DMS79 treated with DMSO at 0.1 percent for 48 hours (cell line): ENCODE measurements at places on chromosomes 11 and 22.

GRCh38 chr11:120834686-120835210, 189.2 kb upstream of the TBCEL start:
- no peak for DNase-seq

DNA sequence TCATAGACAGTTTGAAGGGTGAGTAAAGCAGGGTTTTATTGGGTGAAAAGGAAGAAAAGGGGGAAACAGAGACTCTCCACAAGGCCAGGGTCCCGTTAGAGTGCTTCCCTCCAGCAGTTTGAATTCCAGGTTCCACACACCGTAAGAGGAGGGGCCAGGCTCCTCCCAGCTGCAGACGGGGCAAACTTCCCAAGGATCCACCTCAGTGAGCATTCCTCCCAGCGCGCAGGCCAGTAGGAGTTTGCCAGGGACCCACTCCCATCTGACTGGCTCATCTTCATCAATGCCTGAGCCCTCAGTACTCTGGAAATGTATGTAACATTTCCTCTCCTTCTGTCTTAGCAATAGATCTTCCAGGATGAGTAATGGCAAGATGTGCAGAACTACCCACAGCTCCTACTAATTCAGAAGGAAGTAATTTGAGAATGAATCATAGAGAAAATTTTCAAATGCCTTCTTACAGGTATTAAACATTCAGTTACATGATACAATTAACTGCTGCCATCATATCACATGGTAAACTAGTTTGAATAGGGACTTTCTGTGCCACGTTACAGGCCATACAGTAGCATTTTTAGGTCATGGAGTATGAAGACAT, 34.0 kb upstream of the TRPC6 start:
- DNase-seq = no peak

DNA sequence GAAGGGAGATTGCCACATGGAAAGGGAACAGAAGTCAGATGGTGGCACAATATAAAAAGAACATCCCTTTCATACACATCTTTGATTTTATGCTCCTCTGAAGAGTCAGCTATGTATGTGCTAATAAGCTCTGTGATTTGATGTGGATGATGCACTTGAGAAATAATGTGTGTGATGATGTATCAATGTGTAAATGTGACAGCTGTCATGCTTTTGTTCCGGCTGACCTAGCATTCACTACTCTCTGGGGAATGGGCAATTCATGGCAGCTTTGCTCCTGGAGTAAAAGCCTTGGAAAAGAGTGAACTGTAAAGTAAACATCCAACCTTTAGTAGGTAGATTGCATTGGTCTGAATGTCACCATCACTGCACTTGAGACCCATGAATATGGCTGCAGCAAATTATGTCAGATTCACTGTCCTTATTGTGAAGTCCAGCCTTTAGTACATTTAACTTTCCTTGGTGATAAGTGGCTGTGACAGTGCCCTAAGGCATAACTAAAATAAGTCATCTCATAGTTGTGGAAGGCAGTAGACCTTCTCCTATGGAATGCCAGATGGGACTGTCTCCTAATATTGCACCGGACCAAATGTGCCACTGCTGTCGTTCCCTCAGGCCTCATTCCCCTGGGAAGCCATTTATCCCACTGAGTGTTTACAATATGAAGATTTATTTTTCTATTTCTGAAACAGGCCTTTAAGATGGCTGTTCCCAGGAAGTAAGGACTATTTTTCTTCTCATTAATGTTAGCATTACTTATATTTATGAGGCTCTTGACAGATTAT, 178.2 kb upstream of the CCDC90B start:
- no peak for DNase-seq

DNA sequence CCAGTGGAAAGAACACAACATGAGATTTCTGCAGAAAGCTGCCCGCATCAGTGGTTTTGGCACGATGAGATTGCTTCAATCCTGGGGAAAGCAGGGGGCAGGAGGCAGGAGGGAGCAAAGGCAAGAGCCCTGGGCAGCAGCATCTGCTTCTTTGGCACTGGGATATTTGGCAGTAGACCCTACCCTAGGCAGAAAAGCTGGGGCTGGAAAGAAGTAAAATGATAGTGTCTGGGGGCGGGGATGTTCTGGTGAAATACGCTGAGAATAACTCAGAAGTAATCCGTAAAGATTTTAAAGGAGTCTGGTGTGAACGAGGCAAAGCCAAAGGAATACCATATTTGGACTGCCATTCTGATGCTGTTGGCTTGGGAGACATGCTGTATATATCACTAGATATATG, 62.0 kb downstream of the FAM76B start:
- no peak for DNase-seq

DNA sequence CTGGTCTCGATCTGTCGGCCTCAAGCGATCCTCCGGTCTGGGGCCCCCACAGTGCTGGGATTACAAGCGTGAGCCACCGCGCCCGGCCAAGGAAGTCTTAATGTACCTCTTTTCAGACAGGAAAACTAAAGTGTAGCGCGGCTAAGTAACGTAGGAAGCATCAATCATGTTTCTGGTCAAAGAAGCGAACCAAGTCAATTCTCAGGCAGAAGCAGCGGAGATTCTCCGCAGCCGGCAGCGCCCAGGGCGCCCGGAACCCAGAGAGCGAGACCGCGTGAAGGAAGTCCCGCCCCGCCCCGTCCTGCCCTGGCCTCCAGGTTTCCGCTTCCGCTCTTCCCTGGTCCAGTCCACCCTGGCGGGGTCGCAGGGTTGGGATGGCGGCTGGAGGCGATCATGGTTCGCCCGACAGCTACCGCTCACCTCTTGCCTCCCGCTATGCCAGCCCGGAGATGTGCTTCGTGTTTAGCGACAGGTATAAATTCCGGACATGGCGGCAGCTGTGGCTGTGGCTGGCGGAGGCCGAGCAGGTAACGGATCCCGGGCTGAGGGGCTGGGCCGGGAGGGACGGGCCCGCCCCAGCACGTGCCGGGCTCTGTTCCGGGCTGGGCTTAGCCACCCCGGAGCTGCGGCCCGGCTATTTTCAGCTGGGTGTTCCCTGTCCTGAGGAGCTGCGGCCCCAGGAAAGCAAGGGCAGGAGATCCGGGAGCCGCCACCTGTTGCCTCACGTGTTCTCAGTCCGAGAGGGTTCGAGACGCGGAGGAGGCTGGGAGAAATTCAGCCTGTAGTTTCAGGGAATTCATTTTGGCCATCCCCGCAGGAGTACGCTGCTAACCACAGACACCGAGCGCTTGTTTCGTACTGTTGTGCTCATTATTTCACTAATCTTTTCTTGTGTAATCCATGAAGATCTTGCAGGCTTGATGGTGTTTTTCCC, at the start of gene ADSL:
Gene ADSL, plus strand, starts transcription at position 316 of the 934 bp plus-strand sequence. Its CDS starts 59 bp downstream, at position 375.
- peak; percentile 28 for DNase-seq

DNA sequence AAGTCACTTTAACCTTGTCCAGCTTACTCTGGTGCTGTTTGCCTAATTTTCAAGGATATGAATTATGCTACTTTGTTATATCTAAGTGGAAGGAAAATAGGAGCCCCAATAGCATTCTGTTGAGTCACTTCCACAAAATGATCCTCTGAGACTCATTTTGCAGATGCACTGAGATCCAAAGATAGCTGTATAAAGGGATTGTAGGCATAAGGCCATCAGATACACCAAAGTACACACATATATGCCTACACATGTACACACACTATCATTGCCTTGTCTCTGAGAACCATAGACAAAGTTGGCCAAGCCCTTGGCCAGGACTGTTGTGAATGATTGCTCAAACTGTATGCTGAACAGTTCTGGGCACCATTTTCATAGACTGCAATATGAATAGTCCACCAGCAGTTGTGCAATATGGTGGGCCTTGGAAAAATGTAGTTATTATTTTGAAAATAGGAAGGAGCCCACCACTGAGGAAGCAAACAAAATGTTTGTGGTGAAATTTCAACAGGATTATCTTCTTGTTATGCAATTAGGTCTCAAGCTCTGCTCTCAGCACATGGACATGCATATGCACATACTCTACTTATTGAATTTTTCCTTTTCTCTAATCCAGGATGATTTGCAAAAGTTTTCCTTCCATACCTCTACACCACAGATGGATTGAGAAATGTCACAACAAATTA, 186.0 kb upstream of the CTSC start:
- no peak for DNase-seq

- no peak for DNase-seq
These were observed 21.3 kb downstream of the TNKS1BP1 start for GRCh38 chr11:57303280-57303989.

DNA sequence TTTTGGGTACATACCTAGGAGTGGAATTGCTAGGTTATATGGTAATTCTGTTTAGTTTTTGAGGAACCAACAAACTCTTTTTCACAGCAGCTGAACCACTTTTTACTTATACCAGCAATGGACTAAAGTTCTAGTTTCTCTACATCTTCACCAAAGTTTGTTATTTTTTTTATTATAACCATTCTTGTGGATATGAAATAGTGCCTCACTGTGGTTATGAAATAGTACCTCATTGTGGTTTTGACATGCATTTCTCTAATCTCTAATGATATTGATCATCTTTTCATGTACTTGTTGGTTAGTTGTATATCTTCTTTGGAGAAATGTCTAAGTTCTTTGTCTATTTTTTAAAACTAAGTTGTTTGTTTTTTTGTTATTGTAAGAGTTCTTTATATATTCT, 27.2 kb downstream of the STIM1 start:
- DNase-seq = no peak

DNA sequence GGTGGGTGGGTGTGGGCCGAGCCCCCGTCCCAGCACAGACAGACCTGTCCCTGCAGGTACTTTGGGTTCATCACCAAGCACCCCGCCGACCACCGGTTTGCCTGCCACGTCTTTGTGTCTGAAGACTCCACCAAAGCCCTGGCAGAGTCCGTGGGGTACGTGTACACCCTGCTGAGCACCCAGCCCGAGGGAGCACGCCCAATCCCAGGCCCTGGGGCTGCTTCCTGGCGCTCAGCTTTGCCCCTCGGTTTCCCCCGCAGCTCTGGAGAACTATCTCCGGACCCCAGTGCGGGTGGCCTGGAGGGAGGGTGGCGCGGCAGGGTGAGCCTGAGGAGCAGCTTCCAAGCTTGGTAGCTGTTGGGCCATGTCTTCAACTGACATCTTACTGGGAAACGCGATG, 2.0 kb downstream of the FREY1 start:
- no peak for DNase-seq

GRCh38 chr11:91686700-91687099, 537.9 kb upstream of the FAT3 start:
- peak; percentile 10 for DNase-seq

DNA sequence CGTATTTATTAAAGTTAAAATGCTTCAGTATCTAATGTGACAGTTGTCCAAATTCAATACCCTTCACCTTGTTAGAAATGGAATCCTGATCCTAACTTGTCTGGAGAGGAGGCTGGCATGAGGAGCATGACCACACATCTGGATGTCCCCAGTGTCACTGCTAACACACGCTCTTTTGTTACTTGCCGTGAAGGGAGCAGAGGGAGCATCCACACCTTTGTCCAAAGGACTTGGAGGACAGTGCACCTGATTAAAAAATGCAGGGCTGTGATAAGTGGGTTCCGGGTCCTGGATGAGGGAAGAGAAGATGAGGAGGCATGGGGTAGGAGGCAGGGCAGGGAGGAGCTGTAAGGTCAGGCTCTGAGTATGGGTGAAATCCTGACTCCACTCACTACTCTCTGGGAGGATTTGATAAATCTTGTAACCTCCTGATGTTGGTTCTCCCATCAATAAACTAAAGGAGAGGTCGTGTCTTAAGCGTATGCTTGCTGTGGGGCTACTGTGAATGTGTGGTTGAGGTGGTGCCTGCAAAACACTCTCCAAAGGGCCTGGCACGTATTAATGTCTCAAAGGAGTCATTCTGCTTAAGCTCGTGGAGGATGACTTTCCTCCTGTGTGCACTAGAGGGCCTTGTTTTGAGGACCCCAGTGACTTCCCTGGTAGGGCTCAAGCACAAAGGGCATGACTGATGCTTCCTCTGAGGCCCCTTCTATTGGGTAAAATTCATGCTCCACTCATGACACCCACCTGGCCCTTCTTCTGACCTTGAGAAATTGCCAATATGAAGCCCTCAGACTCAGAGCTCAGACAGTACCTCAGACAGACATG, 16.8 kb upstream of the IGLL5 start:
- no peak for DNase-seq

DNA sequence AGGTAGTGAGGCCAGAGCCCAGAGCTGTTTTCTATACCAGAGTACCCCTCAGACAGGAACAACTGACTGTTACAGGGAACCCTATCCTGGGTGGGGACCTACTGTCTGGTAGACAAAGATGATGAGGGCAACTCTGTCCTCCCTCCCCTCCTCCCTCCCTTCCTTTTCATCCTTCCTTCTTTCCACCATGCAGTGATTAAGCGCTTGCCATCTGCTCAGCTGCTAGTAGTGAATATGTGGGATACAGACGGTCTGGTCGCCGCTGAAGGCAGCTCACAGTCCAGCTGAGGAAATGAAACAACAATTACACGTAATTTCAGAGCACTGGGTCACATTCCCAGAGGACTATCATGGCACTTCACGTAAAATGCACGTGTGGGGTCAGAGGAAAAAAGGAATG, 597.1 kb downstream of the BUD13 start:
- no peak for DNase-seq

DNA sequence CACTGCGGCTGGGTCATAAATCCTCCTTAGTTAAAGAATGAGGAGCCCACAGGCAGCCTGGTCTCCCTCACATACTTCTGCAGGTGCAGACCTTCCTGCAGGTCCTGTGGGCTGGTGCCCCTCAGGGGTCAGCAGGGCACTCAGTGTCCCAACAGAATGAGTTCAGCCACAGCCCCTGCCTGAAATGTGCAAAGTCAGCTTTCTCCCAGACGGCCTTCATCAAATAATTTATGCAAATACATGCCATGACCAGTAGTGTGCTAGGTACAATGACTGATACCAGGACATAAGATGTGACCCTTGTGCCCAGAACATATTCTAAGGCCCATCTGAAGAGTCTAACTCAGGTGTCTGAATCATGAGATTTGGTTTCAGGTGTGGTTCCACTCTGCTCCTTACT, 703.4 kb downstream of the TBC1D22A start:
- no peak for DNase-seq

- DNase-seq = no peak
These were observed 19.8 kb downstream of the IGSF9B start for GRCh38 chr11:133937015-133937414.

DNA sequence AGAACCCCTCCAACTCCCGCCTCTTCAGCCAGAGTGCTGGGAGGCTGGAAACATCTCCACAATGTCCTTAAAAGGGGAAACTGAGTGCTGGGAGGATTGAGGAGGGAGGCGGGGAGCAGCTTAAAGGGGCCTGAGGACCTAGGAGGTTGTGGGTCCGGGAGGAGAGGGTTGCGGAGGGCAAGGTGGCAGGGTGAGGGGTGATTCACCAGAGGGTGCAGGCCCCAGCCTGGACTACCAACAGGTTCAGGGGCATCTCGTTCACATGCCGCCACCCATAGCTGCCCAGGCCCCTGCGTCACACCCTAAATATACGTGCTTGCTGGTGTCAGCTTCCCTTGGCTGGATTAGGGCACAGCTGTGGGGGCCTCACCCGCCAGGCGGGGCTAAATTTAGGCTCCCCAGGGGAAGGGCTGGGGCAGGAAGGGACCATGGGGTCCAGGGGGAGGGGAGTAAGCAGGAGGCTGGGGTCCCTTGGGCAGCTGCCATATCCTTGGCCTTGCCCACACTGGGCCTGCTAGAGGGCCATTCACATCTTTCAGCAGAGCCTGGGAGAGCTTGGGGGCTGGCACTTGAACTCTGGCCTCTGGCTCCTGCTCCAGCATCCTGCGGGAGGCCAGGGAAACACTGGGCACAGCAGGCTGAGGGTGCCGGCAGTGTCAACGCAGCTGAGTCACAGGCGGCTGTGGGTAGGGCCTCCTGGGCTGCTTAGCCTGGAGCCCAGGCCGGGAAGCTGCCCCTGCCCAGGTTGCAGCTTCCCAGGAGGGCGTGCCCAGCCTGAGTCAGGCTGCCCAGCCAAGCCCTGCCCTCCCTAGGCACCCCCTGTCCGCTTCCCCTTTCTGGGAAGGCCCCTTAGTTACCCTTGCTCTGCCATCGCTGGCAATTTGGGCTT, 1.3 kb downstream of the EHBP1L1 start:
- no peak for DNase-seq
